Left ventricle myocardium inferior (tissue), 1 donor: ENCODE measurements at places on chromosomes 4 and X. TPM values are rescaled to one million over a fixed set of nuclear protein-coding genes. Genes with fewer than 3 reads are reported as not detected.

PCDH7 gene
- total RNA-seq = 34.3 TPM

UCHL1 gene
- 35.2 TPM for total RNA-seq

DNA sequence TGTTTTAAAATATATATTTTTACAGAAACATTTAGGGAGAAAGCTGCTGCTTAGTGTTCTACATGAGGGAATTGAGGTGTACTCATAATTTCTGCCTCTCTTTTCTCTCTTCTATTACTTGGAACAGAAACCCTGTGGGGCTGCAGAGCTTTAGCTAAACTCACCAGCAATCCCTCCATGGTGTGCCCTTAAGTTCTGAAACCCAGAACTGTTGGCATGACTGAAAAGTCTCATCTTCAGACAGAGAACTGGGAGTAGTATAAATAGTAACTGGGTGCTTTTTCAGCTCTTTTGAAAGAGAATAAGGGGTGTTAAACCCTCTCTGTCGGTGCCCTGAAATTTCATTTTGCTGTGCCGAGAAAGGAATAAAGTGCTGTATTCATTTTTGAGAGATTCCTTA lies 294.9 kb upstream of the BOD1L1 start:
- DNase-seq = no peak

- DNase-seq = no peak
Observed at GRCh38 chr4:74948236-74948635, 15.3 kb downstream of the PARM1 start.

TMPRSS11F gene
- total RNA-seq = not detected

DNA sequence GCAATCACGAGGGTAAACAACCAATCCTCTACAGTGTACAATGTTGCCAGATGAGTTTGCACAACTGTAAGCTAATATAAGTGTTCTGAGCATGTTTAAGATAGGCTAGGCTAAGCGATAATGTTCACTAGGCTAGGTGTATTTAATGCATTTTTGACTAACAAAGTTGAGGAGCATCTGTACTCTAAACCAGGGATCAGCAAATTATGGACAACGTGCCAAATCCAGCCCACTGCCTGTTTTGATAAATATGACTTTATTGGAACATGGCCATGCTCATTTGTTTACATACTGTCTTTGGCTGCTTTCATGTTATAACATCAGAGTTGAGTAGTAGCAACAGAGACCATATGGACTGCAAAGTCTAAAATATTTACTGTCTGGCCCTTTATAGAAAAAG lies 46.3 kb upstream of the ARHGEF6 start:
- DNase-seq = no peak

GRCh38 chr4:88630756-88631155 lies 38.5 kb downstream of the HERC3 start:
- no peak for DNase-seq

GRCh38 chrX:136626237-136626636 lies 21.7 kb upstream of the CD40LG start:
- DNase-seq = no peak

AMELX gene
- not detected for total RNA-seq

DNA sequence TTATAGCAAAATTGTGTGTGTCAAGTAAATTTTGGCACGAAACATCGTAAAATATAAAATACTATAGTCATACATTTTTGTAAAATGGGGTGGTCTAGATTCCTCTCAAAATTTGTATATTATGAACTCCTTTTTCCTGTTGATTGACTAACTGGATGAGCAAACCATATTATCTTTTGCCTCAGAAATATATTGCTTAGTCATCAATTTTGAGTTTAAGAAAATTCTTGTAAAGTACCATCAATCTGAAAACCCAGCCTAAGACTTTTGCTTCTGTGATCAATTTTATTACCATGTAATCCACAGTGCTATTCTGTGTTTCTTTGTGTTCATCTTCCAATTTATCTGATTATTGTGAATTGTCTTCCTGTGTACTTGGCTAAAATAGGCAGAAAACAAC lies 98.0 kb upstream of the PCDH18 start:
- no peak for DNase-seq

DNA sequence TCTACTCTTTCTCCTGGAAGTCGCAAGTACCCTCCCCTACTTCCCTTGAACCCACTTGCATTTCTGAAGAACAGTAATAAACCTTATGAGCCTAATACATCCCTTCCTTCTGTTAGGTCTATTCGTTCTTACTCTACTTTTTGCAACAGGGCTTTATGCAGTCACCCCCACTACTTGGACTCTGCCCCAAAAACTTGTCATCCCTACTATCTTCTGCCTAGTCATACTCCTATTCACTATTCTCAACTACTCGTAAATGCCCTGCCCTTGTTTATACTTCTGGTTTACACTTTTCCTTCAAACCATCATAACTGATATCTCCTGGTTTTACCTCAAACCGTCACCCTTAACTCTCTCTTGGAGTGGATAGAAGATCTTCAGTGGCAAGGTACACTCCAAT lies 55.2 kb upstream of the SLIT2 start:
- DNase-seq = no peak

DNA sequence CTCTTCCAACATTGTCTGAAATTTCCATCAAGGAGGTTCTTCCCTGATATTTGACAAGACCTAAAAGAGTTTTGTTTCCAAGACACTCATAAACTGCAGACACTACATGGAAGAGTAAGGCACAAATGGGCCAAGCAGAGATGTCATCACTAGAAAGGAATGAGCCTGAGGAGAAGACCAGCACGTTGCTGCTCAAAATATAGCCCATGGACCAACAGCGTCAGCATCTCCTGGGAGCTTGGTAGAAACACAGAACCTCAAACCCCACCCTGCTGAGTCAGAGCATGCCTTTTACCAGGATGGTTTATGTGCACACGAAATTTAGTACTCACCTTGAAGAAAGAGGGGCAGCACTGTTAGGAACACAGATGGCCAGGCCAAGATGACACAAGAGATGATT lies 128.7 kb upstream of the MID1 start:
- DNase-seq = no peak

- DNase-seq = no peak
Observed at GRCh38 chr4:66489783-66490452, 819.6 kb upstream of the EPHA5 start.

GRCh38 chr4:124953061-124953460 lies 240.5 kb upstream of the ANKRD50 start:
- no peak for DNase-seq

GRCh38 chrX:39519030-39519488 lies 578.7 kb downstream of the BCOR start:
- peak; percentile 24 for DNase-seq

DNA sequence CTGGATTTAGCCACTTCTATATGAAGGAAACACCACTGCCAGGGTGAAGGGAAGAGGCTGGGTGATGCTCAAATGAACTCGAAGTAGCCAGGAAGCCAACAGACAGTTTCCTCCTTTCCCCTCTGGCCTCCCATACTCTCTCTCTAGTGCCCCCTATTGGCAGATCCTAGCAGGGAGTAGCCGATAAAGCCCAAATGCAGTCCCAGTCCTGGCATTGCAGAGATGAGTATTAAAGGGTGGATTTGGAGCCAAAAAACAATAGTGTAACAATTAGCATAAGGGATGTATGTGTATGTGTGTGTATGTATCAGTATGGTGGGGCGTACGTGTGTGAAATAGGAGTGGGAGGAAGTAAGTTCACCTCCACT lies 213.8 kb upstream of the LDB2 start:
- no peak for DNase-seq

DNA sequence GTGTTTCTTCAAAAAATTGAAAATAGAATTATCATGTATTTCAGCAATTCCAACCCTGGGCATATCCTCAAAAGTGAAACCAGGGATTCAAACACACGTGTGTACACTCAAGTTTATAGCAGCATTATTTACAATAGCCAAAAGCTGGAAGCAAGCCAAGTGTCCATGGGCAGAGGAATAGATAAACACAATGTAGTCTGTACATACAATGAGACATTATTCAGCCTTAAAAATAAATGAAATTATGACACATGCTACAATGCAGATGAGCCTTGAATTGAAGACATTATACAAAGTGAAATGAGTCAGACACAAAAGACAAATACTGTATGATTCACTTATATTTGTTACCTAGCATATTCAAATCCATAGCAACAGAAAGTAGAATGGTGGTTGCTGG lies 853.4 kb downstream of the STIM2 start:
- DNase-seq = no peak
